ENCODE measurements at places on chromosomes 2 and 18.

DNA sequence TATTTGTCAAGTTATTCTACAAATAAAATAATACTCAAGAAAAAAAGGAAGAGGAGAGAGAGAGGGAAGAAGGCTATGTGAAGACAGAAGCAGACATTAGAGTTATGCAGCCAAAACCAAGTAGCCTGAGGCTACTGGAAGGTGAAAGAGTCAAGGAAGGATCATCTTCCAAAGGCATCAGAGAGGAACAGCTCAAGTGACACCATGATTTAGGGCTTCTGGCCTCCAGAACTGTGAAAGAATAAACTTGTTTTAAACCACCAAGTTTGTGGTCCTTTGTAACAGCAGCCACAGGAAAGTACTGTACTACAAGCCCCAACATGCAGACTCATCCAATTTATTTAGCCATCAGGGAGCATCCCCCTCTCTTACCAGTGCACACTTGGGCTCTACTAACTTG, 788.5 kb upstream of the LRRTM1 start:
- no peak for DNase-seq

DNA sequence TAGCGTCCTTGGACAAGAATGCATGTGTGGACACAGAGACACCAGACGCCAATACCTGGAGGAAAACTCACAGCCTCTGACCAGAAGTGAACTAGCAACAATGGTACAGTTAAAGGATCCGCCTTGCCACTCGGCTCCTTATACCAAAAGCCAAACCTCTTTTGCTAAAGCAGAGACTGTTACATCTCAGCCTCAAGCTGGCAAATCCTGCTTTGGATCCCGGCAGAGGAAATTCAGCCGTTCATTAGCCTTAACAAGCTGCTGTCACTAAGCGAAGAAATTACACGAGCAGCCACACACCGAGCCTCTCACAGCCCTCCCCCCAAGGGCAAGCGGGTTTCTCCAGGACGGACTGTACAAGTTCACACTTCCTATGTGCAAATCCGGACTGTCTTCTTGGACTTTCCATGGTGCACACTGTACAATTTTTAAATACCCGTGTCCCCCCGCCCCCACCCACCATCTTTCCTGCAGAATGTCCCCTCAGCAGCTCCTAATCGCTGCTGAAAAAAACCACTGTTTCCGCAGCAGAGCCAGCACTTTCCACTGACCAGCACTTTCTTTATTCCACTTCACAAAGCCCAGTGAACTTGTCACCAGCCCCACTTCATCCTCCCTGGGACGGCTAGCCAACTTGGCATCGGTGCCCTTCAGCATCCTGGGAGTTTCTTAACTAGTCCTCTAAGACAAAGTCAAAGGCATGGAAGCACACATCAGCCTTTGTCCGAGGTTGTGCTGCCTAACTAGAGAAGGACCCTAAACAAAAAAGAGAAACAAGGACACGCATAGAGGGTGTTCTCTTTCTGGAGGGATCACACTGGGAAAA, 1.5 kb downstream of the KLF7 start:
- DNase-seq = no peak

GRCh38 chr2:221461901-221462300, 110.2 kb downstream of the EPHA4 start:
- DNase-seq = no peak

- DNase-seq = no peak
Measured at GRCh38 chr2:165105926-165106325, 97.9 kb downstream of the SCN3A start.

DNA sequence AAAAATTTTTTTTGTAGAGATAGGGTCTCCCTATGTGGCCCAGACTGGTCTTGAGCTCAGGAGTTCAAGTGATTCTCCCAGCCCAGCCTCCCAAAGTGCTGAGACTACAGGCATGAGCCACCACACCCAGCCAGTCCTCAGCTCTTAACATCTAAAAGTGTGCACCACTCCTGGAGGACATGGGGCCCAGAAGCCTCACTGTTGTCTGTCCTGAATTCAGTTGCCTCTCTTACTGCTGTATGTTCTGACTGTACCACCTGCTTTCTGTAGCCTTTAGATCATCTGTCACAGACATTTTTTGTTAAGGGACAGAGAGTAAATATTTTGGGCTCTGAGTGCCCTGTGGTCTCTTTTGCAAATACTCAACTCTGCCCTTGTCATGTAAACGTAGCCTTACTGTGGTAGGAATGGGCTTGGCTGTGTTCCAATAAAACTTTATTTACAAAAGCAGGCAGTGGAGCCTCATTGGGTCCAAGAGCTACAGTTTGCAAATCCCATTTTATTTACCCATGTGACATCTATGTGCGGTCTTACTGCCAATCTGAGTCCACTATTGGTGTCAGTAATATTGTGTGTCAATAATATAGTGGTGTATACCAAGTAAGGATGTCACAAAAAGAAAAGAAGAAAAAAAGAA, 38.1 kb downstream of the TMEM37 start:
- DNase-seq = no peak

DNA sequence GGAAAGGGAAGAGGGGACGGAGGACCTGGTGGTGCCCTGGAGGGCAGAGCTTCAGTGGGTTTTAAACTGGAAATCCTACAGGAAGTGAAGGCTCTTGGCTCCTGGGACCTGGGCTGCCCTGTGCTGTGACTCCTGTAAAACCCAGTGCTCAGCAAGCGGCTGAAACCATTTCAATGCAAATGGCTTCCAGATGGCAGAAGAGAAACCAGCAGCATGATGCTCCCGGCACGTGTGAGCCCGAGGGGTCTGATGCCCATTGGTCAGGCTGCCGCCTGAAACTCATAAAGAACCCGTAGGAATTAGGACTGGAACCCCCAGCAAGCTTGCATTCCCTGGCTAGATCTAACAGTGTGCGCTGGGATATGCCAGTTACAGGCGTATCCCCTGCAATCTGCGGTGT, 109.2 kb upstream of the THOC1 start:
- no peak for DNase-seq

DNA sequence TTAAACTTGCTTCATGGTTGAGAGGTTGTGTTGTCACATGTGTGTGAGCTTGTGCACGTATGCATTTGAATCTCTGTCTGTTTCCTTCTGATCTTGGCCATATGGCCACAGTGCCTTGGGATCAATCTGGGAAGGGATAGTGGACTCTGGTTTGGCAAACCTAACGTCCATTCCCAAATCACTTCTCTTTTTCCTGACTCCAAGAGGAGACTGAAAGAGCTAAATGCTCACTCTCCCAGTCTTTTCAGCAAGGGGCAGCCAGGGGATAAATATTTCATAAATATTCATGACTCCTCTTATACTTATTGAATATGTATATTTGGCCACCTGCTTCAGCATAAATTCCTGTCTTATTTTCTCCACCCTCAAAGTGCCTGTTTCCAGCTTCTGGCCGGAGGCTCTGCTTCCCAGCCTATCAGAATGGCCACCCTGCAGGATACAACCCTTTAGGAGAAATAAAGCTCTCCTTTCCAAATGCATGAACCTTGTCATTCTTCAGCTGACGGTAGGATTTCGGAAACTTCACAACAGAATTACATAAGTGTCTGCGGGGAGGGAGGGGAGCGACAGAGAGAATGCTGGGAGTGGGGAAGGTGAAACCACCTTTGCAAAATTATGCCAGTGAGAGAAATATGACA, 112.2 kb upstream of the COPS8 start:
- no peak for DNase-seq

DNA sequence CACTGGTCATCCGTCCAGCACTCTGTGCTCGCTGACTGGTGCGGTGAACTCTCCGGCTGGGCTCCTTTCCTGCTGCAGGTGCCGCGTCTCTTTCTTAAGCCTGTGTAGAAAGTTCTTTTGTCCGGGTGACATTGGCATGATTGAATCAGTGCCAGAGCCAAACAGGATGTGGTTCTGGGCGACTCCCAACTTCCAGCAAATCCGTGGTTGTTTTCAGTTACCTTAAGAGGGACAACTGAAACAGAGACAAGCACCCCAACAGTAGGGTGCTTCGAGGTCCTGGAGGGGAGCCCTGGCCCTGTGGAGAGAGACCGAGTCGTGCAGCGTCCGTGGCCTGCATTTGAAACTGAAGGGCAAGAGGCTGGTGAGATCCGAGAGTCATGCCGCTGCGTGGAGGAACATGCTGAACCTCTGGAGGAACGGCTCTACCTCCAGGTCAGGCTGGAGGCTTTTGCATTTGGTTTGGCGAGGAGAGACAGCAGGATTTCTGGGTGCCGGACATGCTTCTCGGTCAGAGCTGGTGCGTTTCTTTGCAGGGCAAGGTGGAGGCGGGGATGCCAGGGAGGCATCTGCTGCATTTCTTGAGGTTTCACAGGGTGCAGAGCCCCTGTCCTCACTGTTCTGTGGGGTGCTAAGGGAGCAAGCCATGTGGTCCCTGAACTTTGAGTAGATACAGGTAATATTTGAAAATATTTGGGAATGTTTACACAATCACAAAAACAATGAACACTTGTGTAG, 26.8 kb downstream of the SH3BP4 start:
- no peak for DNase-seq

GRCh38 chr18:39994498-39994897, 1960.5 kb upstream of the PIK3C3 start:
- no peak for DNase-seq

DNA sequence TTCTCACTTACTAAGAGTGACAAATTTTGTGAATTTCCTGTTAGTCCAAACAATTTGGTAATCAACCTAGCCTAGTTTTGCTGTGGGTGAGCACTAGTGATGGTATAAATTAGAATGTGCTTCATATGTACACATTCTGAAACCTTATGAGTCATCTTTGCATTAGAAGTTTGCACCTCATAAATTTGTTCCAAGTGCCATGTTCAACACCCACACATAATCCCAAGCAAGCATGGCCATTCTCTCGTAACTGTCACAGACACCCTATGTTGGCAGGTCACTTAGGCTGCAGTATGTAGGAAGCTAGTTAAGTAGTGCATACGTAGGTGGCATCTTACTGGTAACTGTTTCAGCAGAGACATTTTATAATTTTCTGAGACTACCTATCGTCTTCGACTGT, 46.9 kb downstream of the NAB1 start:
- DNase-seq = no peak

Measured in OCI-LY7 (cell line).